ENCODE measurements at places on chromosomes 13 and 19. TPM values are rescaled to one million over a fixed set of nuclear protein-coding genes. Genes with fewer than 3 reads are reported as not detected.

SCN1B gene
- 19.9 TPM for total RNA-seq

PEAK3 gene
- total RNA-seq, result not detected

ATP8A2 gene
- total RNA-seq, result not detected

ZNF665 gene
- total RNA-seq, result not detected

CEBPA gene
- total RNA-seq, result 8.9 TPM

WDR87 gene
- not detected for total RNA-seq

CLEC17A gene
- total RNA-seq, result 0.09 TPM

ZNF229 gene
- total RNA-seq, result 3.4 TPM

ADAMTSL5 gene
- total RNA-seq, result 4.4 TPM

ZNF223 gene
- 2.7 TPM for total RNA-seq

FPR1 gene
- total RNA-seq, result 0.31 TPM

C13orf46 gene
- 0.08 TPM for total RNA-seq

ZNF90 gene
- total RNA-seq, result not detected

SIGLEC6 gene
- total RNA-seq, result not detected

DCAF15 gene
- 22.9 TPM for total RNA-seq

CEACAM21 gene
- total RNA-seq, result not detected

RFPL4A gene
- total RNA-seq, result 0.31 TPM

APOC1 gene
- total RNA-seq, result 132 TPM

PGLYRP2 gene
- not detected for total RNA-seq

FBXO27 gene
- total RNA-seq, result 5.8 TPM
